Activated naive CD4-positive, alpha-beta T cell treated with anti-CD3 and anti-CD28 coated beads for 36 hours (primary cell): ENCODE measurements at places on chromosomes 12 and 14. TPM values are rescaled to one million over a fixed set of nuclear protein-coding genes. Genes with fewer than 3 reads are reported as not detected.

The KRT78 gene
- not detected for total RNA-seq

- H3K27me3 ChIP-seq, result no peaks in the 10 kb centered on the region
- no peak for DNase-seq
- no peaks in the 10 kb centered on the region for H3K4me1 ChIP-seq
- H3K4me3 ChIP-seq, result no peak overlapping the region
These were observed 263.3 kb downstream of the RASSF9 start for GRCh38 chr12:85572956-85573355.

The SRRM4 gene
- total RNA-seq, result not detected

GRCh38 chr12:128825835-128826234, 2.1 kb upstream of the SLC15A4 start:
- no peak overlapping the region for H3K4me3 ChIP-seq
- H3K27me3 ChIP-seq, result peaks cover 18% of the 10 kb centered on the region
- H3K4me1 ChIP-seq, result peaks cover 29% of the 10 kb centered on the region
- no peak for DNase-seq
- peaks cover 7% of the 10 kb centered on the region for H3K36me3 ChIP-seq

GRCh38 chr12:98352218-98352811, 163.1 kb upstream of the TMPO start:
- no peaks in the 10 kb centered on the region for H3K36me3 ChIP-seq
- no peaks in the 10 kb centered on the region for H3K27me3 ChIP-seq
- peak; percentile 7 for DNase-seq
- no peaks in the 10 kb centered on the region for H3K4me1 ChIP-seq
